ENCODE measurements at places on chromosomes 4 and X. TPM values are rescaled to one million over a fixed set of nuclear protein-coding genes. Genes with fewer than 3 reads are reported as not detected.

- DNase-seq, result no peak
Observed at GRCh38 chr4:1635464-1635863, 48.6 kb downstream of the FAM53A start.

GRCh38 chr4:38360201-38360600, 303.8 kb upstream of the KLF3 start:
- DNase-seq, result no peak

DNA sequence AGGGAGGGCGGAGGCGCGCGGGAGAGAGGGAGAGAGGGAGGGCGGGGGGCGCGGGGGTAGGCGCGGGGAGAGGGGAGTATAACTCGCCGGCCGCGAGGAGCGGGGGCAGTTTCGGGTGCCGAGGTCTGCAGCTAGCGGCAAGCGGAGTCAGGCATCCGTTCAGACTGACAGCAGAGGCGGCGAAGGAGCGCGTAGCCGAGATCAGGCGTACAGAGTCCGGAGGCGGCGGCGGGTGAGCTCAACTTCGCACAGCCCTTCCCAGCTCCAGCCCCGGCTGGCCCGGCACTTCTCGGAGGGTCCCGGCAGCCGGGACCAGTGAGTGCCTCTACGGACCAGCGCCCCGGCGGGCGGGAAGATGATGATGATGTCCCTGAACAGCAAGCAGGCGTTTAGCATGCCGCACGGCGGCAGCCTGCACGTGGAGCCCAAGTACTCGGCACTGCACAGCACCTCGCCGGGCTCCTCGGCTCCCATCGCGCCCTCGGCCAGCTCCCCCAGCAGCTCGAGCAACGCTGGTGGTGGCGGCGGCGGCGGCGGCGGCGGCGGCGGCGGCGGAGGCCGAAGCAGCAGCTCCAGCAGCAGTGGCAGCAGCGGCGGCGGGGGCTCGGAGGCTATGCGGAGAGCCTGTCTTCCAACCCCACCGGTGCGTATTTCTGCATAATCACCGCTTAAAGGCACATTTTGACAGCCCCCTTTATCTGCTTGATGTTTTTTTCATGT, at the start of gene POU4F2:
TSS of gene POU4F2 (plus strand) at position 108 of the 720 bp plus-strand sequence. CDS start at position 356, 248 bp downstream.
- peak; percentile 27 for DNase-seq

DNA sequence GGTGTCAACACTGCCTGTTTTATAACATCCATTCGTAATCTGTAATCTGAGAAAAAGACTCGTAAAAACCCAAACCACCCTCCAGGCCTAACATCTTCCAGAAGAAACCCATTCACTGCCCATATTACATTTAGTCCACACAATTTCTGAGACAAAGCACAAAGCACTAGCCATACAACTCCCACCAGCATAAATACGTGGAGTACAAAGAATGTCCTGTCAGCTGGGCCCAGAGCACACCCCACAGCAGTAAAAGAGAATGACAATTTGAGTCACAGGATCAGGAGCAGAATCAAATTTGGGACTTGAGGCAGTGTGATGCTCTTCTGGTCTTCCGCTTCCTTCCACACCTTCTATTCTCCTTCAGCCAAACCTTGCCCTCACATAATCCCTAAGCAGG, 6.8 kb downstream of the MECP2 start:
- no peak for DNase-seq

ERAS gene
- total RNA-seq, result not detected

GRCh38 chrX:81241753-81242152, 39.9 kb downstream of the SH3BGRL start:
- DNase-seq, result no peak

GRCh38 chr4:127783026-127783769, 1.1 kb downstream of the HSPA4L start:
- peak; percentile 61 for DNase-seq

OSTC gene
- 83.1 TPM for total RNA-seq

IL2RG gene
- 290 TPM for total RNA-seq

Measured in activated T-cell treated with anti-CD3 and anti-CD28 coated beads, Interleukin-2, amount 50 U/mL, for 72 hours (primary cell).